ENCODE measurements at places on chromosomes 2 and 18. TPM values are rescaled to one million over a fixed set of nuclear protein-coding genes. Genes with fewer than 3 reads are reported as not detected.

IAH1 gene
- 98.4 TPM for total RNA-seq

CYS1 gene
- total RNA-seq, result 1.3 TPM

SLC16A14 gene
- total RNA-seq, result 1.3 TPM

LRRTM4 gene
- not detected for total RNA-seq

TRAK2 gene
- total RNA-seq, result 17.3 TPM

TNFAIP6 gene
- total RNA-seq, result 0.60 TPM

ANKRD62 gene
- not detected for total RNA-seq

MCFD2 gene
- total RNA-seq, result 98.8 TPM

TCF23 gene
- not detected for total RNA-seq

IL1RL2 gene
- not detected for total RNA-seq

SH3BP4 gene
- 41.1 TPM for total RNA-seq

ANKRD29 gene
- 17.6 TPM for total RNA-seq

NTSR2 gene
- total RNA-seq, result not detected

M1AP gene
- not detected for total RNA-seq

LRRFIP1 gene
- 85.8 TPM for total RNA-seq

RSAD2 gene
- total RNA-seq, result 0.19 TPM

GAL3ST2 gene
- 0.15 TPM for total RNA-seq

IER3IP1 gene
- total RNA-seq, result 19.3 TPM

CREG2 gene
- 9.3 TPM for total RNA-seq

SIX3 gene
- total RNA-seq, result 3.3 TPM

ALPI gene
- not detected for total RNA-seq

STK17B gene
- total RNA-seq, result 14.9 TPM

LINC00305 gene
- not detected for total RNA-seq

OTX1 gene
- 3.4 TPM for total RNA-seq

KHK gene
- 7.6 TPM for total RNA-seq

ASTL gene
- total RNA-seq, result not detected

LIPG gene
- total RNA-seq, result 0.17 TPM

HOXD9 gene
- total RNA-seq, result 0.82 TPM

HOXD13 gene
- total RNA-seq, result 0.19 TPM

CROCC2 gene
- not detected for total RNA-seq

FNDC4 gene
- total RNA-seq, result 3.8 TPM

GALNT13 gene
- 9.3 TPM for total RNA-seq

DSG3 gene
- 0.02 TPM for total RNA-seq

UGT1A1 gene
- total RNA-seq, result 0.39 TPM

BAZ2B gene
- 8.5 TPM for total RNA-seq

LHCGR gene
- total RNA-seq, result not detected

PREPL gene
- total RNA-seq, result 24.0 TPM

PMS1 gene
- 7.7 TPM for total RNA-seq

PLCL1 gene
- total RNA-seq, result 0.02 TPM

CCDC178 gene
- total RNA-seq, result not detected

DNAJC5G gene
- total RNA-seq, result not detected

DYSF gene
- total RNA-seq, result 0.75 TPM

LNPK gene
- 18.2 TPM for total RNA-seq

INPP4A gene
- total RNA-seq, result 9.8 TPM

INHA gene
- total RNA-seq, result 0.42 TPM

CDH20 gene
- not detected for total RNA-seq

NYAP2 gene
- not detected for total RNA-seq
